ENCODE measurements at places on chromosomes 7 and 10.

DNA sequence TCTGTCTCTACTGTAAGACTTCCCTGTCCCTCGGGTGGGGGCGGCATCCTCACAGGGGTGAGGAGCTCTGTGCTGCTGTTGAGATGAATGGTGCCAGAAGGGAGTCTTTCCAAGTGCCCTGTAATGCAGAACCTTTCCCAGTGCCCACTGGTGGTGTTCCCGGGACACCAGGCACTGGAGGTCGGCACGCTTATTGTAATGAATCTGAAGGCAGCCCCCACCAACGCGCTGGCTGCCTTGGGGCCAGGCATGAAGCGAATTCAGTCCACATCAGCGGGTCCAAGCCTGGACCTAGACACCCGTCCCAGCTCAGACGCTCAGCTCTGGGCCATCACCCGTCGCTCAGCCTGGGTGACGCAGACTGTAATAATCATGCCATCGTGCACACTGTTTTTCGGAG lies 592.9 kb downstream of the DNAJB6 start:
- DNase-seq: no peak

- no peak for DNase-seq
These were observed 83.5 kb downstream of the PLPP4 start for GRCh38 chr10:120540486-120540885.

- no peak for DNase-seq
These were observed 394.5 kb downstream of the TYW1 start for GRCh38 chr7:67391168-67391567.

DNA sequence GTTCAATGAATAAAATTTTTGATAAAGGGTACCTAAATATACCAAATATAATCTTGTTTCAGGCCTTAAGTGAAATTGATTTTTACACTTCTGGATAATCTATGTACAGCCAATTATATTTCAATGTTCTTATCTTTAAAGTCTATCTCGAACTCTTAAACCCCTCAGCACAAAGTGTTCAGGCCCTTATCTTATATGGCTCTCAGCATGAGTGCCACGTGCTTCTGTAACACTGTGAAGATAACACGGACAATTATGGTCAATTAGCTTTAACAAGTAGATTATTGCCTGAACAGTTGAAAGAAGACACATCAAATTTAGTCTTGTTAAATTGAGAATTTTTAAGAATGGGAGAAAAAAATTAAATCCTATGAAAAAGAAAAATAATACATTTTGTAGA lies 40.4 kb upstream of the DMTF1 start:
- no peak for DNase-seq

DNA sequence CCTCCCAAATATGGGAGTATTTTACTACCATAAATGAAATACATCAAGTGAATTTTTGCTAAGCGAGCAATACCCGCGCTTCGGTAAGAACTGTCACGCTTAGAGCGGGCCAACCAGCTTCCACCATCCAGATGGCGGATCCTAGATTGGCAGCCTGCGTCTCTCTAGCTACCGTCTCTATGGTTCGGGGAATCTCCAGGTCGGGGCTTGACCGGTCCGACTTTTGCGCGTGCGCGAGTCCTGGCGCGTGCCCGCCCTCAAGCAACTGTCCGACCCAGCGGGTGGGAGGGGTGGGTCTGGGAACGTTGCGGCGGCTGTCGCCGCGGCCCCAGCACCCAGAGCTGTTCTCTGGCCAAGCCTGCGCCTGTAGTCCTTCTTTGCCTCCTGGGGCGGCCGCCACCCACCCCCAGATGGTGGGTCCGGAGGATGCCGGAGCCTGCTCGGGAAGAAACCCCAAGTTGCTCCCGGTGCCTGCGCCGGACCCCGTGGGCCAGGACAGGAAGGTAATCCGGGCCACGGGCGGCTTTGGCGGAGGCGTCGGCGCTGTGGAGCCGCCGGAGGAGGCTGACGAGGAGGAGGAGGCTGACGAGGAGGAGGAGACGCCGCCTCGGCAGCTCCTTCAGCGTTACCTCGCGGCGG lies at the start of gene TBC1D12:
Gene TBC1D12, plus strand, starts transcription at position 338 of the 639 bp plus-strand sequence. Its CDS starts 73 bp downstream, at position 411.
- DNase-seq: peak; percentile 83
